Panc1 (cell line): ENCODE measurements at places on chromosomes 6 and 20. TPM values are rescaled to one million over a fixed set of nuclear protein-coding genes. Genes with fewer than 3 reads are reported as not detected.

Gene OR12D3
- total RNA-seq = not detected

Gene GJE1
- not detected for total RNA-seq

Gene SUMO4
- 1.1 TPM for total RNA-seq

Gene BHLHE23
- total RNA-seq = not detected

Gene OXT
- not detected for total RNA-seq

Gene WFDC2
- 1.6 TPM for total RNA-seq

Gene SLC22A2
- not detected for total RNA-seq

- no peaks in the 10 kb centered on the region for H3K4me1 ChIP-seq
- H3K27ac ChIP-seq = no peak overlapping the region
- DNase-seq = no peak
- no peaks in the 10 kb centered on the region for H3K27me3 ChIP-seq
- H3K36me3 ChIP-seq = no peaks in the 10 kb centered on the region
Observed at GRCh38 chr6:131997429-131998153, 46.4 kb upstream of the CCN2 start.

GRCh38 chr6:74578339-74578738, 627.5 kb downstream of the COL12A1 start:
- H3K27ac ChIP-seq = no peak overlapping the region
- H3K4me3 ChIP-seq = no peak overlapping the region
- H3K27me3 ChIP-seq = no peaks in the 10 kb centered on the region
- H3K36me3 ChIP-seq = no peaks in the 10 kb centered on the region
- DNase-seq = no peak
- no peaks in the 10 kb centered on the region for H3K4me1 ChIP-seq

DNA sequence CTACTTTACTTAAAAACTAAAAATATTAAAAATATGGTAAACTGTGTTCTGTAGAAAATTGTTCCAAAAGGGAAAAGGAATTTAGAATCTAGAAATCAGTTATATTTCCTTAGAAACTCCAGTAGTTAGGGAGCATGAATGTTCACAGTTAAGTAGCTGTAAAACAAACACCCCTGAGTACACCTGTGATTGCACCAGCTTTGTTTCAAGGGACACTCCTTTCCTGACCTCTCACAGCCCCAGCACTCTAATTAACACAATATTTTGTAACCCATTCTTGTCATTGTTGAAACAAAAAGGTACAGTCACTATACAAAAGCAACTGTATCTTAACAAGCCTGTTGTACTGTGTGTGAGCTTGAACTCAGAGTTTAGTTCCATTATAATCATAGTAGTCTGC, 72.3 kb downstream of the NCOA7 start:
- no peak overlapping the region for H3K4me3 ChIP-seq
- H3K27ac ChIP-seq = no peak overlapping the region
- H3K36me3 ChIP-seq = no peaks in the 10 kb centered on the region
- DNase-seq = no peak
